Muscle of arm (tissue), 14 donors: ENCODE measurements at places on chromosomes 3 and 15.
A peak's percentile ranks its signal among the peaks of the same experiment; 100 is the strongest.

- DNase-seq = no peak
Observed at GRCh38 chr15:95292785-95293450, 1037.6 kb upstream of the NR2F2 start.

GRCh38 chr3:42036483-42036823, 54.7 kb upstream of the TRAK1 start:
- DNase-seq = peak; percentile 75

GRCh38 chr3:192799721-192800120, 72.4 kb upstream of the FGF12 start:
- DNase-seq = peak; percentile 15

GRCh38 chr3:13822042-13822441, 57.8 kb downstream of the WNT7A start:
- no peak for DNase-seq

DNA sequence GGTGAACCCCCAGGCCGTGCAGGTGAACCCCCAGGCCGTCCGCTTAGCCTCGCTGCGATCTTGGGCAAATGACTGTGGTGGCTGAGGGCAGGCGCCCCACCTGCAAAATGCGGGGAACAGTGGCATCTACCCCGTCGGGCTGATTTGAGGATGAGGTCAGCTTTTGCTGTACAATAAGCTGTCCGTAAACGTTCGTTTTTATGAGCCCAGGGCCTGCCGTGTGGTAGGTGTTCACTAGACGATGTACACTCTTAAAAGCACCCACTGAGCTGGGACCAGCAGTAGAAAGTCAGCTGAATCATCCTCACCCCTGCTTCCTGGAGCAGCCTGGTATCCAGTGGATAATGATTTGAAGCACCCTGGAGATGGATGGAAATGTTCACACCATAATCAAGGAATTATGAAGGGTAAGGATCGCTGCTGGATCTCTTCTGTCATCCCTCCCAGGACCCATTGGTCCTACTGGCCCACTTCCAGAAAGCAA, 943 bp upstream of the PCSK6 start:
- no peak for DNase-seq

GRCh38 chr15:62988701-62989100, 53.8 kb upstream of the TPM1 start:
- DNase-seq = no peak

GRCh38 chr15:77048135-77048876, 22.6 kb downstream of the TSPAN3 start:
- DNase-seq = no peak

DNA sequence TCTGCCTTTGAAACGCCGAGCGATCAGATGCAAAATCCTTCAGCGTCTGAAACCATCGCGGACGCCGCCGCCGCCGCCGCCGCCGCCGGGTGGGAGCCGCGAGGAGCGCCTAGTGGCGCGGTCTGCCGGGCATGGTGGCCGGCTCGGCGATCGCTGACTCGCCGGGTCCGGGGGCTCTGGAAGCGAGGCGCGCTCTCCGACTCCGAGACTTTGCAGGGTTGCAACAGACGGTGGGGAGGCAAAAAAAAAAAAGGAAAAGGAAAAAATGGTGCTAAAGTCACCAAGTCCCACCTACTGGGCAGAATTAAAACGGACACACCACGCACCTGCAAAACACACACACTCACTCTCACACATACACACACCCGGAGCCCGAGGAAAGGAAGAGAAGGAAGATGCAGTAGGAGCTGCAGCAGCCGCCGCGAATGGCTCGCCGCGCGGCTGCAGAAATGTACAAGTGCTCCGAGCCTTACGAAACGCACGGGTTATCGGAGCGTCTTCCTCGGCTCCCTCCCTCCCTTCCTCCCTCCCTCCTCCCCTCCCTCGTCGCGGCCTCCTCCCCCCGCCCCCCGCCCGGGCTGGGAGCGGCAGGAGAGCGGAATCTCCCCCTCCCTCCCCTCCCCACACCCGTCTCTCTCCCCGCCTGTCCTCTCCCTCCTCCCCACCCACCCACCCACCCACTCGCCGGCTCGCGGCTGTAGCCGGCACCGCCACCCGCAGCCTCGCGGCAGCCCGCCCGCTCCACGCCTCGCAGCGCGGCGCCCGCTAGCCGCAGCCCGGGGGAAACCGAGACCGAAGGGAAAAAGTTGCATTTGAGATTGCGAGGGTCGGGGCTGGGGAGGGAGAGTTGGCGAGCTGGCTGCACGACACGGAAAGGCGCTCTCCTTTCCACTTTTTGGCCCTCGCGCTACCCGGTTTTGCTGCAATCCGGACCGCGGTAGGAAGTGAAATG, at the start of gene NTRK3:
NTRK3 (minus strand) TSS at position 461 of the 952 bp plus-strand sequence. CDS start 586 bp downstream, outside the sequence.
- peak; percentile 40 for DNase-seq

GRCh38 chr3:135929670-135930069, 35.9 kb upstream of the PPP2R3A start:
- peak; percentile 72 for DNase-seq

- DNase-seq = no peak
Observed at GRCh38 chr3:49806850-49807249, 3.8 kb downstream of the INKA1 start.
